ENCODE measurements at places on chromosomes 1 and 21.

DNA sequence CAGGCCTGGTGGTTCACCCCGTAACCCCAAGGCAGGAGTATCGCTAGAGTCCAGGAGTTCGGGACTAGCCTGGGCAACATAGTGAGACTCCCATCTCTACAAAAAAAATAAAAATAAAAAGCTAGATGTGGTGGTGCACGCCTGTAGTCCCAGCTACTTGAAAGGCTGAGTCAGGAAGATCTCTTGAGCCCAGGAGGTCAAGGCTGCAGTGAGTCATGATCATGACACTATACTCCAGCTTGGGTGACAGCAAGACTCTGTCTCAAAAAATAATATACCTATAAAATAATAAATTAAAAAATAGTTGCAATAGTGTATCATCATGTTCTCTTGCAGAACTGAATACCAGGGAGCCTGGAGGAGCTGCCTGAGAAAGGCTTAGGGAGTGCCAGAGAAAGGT is 19.9 kb upstream of the TMEM39B start:
- no peak for DNase-seq

DNA sequence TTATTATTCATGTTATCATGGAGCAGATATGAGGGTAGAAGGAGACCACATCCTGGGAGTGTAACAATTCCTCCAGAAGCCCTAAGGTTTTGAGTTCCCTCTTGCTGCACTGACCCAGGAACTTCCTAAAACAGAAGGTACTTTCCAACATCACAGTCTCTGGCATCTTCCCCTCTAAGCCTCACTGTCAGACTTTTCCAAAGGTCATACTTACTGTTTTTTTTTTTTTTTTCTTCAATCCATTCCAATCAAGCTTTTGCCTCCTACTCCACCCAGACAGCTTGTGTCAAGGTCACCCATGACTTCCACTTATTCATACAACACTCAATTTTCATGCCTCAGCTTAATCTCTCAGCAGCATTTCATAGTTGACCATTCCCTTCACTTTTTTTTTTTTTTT is 18.4 kb upstream of the UQCRHL start:
- DNase-seq: no peak

GRCh38 chr1:39268906-39269305 is 64.4 kb downstream of the MACF1 start:
- DNase-seq: no peak

GRCh38 chr1:106924360-106924759 is 132.1 kb upstream of the PRMT6 start:
- DNase-seq: no peak

DNA sequence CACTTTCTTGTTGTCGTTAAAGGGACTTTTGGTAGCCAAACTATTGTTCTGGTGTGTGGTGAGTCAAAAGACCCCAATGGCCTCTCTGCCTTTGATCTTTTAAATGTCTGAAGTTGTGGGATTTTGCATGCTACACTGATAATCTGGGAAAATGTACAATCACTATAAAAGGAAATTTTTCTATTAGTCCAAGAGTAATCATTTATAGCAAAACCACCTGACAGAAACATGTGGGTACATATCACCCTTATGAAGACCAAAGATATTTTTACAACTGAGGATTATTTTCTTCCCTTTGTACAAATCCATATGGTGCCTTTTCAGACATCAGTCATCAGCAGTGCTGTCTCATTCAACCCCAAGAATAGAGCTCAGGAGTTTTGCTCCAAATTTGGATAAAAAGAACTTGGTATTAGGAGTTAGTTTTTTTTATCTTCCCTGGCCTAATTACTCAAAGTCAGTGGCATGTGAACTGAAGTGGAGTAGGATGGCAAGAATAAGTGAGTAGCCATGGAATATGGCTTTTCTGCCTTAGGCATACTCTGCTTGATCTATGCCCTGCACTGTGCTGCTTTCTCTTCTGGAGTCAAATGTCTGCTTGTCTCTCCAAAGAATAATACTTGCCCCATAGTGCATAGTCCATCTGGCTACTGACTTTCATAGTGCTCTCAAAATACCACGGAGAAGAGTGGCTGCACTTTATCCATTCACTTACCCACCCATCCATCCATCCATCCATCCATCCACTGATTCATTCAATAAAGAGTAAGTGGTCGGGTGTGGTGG is 13.5 kb downstream of the GREM2 start:
- no peak for DNase-seq

- DNase-seq: peak; percentile 5
These were observed 14.9 kb upstream of the RNF223 start for GRCh38 chr1:1088801-1089680.

GRCh38 chr21:36994501-36995158 is 11.9 kb upstream of the RIPPLY3 start:
- peak; percentile 27 for DNase-seq

DNA sequence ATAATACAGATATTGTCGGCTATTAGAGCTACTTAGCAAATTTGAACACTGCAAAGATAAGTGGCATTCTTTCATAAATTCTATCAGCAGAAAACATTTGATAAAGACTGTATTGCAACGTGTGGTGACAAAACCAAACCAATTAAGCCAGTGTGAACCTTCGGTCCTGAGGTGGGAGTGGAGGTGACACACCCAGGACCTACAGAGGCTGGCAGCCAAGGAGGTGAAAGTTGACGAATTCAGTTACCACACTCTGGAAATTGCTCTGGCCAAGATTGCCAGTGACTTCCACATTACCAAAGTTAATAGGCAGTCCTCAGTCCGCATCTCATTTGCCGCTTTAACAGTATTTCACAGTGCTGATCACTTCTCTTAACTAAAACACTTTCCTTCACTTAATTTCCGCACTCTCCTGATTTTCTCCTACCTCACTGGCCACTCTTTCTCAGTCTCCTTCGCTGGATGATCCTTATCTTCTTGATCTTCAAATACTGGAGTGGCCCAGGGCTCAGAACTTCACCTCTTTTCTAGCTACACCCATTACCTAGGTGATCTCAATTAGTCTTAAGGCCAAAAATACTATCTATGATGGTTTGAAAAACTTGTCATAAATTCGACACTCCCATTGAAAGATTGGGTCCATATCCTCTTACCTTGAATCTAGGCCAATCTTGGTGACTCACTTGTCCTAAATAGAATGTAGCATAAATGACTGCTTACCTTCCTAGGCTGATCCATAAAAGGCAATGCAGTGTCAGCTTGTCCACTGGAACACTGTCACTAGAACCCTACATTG is 5.1 kb upstream of the CDC42BPA start:
- no peak for DNase-seq

DNA sequence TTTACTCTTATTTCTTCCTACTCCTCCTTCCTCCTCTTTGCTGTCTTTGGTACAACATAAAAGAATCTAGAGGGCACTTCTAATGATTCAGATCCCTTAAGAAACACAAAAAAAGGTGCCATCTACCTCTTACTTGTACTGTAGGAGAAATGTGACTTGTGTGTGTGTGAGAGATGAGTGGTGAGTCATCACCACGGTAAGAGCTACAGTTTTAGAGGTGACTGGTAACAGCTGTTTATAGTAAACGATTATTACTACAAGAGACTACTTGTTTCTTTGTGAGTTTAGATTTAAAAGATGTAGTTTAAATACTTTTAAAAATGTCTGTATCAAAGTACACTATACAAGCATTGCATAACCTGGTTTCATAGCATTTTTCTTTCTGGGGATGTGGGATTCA is 40.4 kb downstream of the SLC35D1 start:
- no peak for DNase-seq

DNA sequence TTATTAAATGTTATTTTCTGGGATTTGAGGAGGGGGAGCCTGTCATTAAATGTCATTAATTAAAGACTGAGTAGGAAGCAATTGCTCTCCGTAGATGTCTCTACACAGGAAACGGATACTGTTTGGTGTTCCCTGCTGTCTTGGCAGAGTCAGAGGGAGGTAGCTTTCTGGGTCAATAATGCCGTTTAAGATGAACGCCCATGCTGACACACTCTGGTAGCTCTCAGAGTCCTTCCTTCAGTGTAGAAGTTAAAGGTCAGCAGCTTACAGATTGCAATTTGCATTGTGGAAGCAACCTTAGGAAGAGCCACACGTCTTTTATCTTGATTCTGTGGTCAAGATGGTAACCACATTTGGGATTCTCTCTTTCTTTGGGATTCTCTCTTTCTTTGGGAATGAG is 257.5 kb downstream of the KIF26B start:
- DNase-seq: no peak
